ENCODE measurements at places on chromosomes 2 and 18.

GRCh38 chr2:190930411-190930810, 49.8 kb downstream of the GLS start:
- no peak for DNase-seq

DNA sequence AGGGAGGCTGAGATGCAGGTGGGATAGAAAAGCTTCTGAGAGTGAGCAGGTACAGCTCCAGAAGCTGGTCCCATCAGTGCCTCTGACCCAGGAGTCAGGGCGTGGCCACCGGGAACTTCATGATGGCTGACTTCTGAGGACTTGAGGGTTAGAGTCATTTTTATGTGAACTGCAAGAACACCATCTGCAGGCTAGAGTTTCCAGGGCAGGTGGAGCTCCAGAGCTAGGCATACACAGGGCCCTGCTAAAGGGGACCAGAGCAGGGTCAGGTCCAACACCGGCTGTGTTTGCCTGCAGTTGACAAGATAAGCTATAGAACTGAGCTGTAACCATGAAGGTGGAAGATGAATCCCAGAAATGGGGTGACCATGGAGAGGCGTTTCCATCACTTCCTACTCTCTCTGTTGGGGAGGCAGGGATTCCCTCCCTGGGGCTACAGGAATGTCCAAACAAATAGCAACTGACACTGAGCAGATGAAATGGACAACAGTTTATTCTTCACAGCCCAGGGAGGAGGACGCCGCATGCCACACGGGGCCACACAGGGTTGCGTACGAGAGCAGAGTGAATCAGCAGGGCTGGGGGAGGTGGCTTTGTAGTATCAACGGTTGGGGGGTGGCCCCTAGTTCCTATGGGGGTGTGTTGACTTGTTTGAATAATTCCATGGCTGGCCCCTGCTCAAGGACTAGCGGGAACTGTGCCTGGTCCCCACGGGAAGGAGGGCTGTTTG, 77.6 kb upstream of the ZNF516 start:
- DNase-seq = no peak

DNA sequence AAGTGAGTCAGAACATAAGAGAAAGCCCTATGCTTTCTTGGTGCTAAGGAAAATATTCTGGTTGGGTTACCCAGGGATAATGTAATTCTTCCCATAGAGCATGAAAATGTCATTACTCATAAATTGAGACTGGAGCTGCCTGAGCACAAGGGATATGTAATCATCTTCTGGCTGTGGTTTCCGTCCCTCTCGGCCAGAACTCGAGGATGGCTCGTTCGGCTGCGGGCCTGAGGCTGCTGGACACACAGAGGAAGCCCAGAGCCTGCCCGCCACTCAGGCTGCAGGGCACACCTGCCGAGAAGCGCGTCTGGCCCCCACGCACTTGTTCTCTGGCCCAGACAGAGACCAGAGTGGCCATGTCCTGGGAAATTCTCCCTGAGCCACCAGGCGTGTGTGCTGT, 104.9 kb downstream of the ASAP2 start:
- no peak for DNase-seq

GRCh38 chr18:35580701-35581539, 620 bp upstream of the GALNT1 start:
- peak; percentile 48 for DNase-seq

DNA sequence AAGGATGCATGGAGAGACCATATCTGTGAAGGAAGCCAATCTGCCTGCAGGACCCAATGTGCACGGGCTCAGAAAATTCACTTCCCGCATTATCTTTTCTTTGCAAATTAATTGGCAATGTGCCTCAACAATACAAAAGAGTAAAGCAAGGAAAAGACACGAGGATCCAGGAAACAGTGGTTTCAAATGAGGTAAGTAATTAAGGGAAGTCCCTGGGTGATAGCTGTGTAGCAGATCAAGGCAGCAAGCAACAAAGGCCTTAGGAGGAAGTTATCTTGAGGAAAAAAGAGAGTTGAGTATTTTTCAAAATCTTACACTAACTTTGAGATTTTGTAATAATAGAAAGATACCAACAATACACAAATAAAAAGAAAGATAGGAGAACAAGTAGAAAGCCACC, 44.3 kb upstream of the TGIF1 start:
- DNase-seq = no peak

DNA sequence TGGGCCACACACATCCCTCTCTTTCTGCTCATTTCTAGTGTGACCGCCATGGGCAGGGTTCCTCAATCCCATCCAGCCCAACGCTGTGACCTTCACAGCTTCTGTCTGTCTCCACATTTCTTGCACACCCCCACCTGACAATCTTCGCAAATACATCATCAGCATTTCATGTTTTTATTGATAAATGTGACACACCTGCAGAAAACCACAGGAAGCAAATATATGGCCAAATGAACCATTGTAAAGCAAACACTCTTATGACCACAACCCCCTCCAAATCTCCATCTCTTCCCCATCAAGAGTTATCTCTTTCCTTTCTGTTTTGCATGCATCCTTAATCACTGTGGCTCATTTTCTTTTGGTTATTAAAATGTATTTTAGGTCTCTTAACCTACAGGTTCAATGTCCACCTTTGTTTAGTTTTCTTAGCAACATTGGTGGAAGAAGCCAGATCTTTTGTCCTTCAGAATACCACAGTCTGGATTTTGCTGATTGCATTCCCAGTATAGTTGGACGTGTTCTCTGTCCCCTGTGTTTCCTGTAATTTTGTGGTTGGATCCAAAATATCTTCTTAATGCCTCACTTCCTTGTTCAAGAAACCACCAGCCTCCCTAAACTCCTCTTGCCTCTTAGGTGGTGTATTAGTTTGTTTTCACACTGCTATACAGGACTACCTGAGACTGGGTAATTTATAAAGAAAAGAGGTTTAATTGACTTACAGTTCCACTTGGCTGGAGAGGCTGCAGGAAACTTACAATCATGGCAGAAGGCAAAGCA, 9.8 kb upstream of the NCK2 start:
- DNase-seq = no peak

DNA sequence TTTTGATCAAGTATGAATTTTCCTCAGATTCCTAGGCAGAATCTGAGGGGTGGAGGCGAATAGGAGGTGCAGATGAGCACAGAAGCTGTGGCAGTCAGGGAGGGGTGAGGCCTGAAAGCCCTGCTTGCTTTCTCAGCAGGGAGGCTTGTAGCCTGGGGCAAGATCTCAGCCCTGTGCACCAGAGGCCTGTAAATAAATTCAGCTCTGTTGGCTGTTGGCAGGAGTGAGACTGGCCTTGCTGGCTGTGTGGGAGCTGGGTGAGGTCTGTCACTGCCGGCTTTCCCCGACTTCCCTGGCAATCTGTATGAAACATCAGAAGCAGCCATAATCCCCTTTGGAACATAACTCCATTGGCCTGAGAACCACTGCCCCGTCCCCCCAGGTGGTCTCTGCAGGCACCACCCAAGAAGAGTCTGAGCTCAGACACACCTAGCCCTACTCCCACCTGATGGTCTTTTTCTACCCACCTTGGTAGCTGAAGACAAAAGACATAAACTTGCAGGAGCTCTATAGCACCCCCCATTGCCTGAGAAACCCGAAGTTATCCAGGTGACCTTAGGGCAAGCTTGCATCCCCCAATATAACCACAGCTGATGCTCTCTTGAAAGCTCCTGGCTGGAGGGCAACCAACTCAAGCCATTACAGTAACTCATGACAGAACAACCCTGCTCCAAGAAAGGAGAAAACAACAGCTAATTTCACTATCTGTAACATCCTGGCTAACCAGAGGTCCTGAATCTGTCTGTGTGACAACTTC, 32.3 kb downstream of the EVA1A start:
- DNase-seq = no peak

DNA sequence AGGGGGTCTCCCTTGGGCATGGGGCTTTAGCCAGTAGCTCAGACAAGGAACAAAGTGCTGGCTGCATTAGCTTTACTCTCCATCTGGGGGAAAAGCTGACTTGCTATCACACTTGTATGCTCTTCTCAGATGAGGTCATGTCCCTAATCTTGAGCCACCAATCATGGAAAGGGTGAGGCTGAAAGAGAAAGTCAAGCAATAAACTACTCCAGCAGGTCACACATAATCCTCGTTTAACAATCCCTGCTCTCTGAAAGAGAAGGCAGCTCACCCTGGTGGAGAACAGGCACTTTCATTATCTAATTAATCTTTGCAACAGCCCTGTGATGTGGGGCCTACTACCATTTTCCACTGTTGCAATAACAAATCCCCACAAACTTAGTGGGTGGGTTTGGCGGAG, 129.7 kb upstream of the CAPN13 start:
- no peak for DNase-seq

- no peak for DNase-seq
Measured at GRCh38 chr18:72846736-72847533, 20.9 kb downstream of the NETO1 start.

GRCh38 chr18:80175451-80176204, 66.6 kb downstream of the ADNP2 start:
- DNase-seq = peak; percentile 28

GRCh38 chr18:24499814-24500213, 39.4 kb downstream of the HRH4 start:
- DNase-seq = no peak

- DNase-seq = no peak
Measured at GRCh38 chr18:43751835-43752234, 474.5 kb upstream of the SYT4 start.

DNA sequence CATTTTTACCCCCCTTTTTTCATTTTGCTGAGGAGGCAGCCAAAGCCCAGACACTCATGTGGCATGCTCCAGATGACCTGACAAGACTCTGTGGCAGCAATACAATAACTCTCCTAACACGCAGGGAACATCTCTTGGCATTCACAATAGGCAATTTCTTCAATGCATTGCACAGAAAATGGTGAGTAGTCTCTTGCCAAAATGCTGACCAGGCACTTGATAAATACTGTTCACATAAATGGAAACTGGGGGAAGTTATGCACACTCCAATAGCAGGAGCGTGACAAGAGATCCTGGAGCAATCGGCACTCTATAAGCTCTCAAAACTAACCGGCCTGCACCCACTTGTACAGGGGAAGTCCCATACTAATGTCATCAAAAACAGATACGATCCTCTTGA, 66.3 kb downstream of the NBAS start:
- no peak for DNase-seq

GRCh38 chr2:148552675-148553331, 91.7 kb upstream of the EPC2 start:
- DNase-seq = peak; percentile 35

DNA sequence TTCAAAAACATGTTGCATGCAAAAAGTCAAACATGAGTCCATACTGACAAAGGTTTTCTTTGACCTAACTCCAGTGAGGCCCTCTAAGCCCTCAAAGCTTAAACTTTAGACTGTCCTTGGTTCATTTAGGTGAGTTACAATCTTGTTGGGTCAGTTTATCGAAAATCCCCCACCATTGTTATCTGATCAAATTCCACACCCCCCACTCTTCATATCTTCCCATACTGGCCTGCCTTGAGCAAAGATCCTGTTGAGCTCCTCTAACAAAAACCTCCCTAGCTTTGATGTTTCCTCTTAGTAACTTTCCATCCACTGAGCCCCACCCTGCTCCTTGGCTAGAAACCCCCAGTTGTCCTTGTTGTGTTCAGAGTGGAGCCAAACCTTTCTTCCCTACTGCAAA, 193.7 kb downstream of the ARHGAP28 start:
- DNase-seq = no peak

GRCh38 chr2:224025874-224026273, 13.2 kb downstream of the SERPINE2 start:
- peak; percentile 71 for DNase-seq

DNA sequence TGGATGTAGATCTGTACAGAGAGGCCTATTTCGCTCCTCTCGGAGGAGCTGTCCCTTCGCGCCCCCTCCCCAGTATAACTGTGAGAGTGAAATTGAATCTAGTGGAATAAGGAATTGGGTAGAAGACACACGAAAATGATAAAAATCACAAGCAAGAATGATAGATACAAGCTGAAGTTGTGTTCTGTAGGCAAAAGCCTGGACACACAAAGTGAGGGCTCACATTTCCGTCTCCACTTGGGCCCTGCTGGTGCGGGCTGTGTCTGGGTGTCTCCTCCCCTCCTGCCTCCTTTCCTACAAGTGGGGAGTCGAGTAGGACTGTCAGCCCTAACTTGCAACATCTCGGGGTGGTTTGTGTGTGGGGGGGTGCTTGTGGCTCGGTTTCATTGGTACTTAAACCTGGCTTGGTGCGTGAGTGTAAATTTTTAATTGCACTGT, 457 bp upstream of the SP9 start:
- DNase-seq = no peak

GRCh38 chr2:71067567-71068217, 756 bp upstream of the NAGK start:
- no peak for DNase-seq

DNA sequence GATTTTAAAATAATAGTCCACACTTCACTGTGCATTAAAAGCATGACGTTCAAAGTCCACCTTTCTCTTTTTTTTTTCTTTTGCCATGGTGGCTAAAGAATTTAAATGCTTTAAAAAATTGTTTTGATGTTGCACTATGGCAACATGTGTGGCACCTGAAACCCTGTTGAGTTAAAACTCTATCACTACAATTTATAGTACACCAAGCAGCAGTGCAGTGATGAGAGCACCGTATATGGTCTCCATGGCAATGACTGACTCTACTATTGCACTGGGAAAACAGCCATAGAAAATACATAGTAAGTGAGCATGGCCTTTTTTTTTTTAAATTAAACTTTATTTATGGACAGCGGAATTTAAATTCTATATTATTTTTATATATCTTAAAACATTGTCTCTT, 298.8 kb downstream of the FIGN start:
- no peak for DNase-seq

DNA sequence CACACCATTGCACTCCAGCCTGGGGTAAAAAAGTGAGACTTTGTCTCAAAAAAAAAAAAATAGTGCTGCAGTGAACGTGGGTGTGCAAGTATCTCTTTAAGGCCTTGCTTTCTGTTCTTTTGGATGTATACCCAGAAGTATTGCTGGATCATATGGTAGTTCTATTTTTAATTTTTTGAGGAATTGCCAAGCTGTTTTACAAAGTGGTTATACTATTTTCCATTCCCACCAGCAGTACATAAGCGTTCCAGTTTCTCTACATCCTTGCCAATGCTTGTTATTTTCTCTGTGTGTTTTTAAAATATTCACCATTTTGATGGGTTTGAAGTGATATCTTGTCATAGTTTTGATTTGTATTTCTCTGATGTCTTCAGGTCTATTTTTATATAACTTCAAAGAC, 13.1 kb downstream of the ARMC9 start:
- DNase-seq = no peak

DNA sequence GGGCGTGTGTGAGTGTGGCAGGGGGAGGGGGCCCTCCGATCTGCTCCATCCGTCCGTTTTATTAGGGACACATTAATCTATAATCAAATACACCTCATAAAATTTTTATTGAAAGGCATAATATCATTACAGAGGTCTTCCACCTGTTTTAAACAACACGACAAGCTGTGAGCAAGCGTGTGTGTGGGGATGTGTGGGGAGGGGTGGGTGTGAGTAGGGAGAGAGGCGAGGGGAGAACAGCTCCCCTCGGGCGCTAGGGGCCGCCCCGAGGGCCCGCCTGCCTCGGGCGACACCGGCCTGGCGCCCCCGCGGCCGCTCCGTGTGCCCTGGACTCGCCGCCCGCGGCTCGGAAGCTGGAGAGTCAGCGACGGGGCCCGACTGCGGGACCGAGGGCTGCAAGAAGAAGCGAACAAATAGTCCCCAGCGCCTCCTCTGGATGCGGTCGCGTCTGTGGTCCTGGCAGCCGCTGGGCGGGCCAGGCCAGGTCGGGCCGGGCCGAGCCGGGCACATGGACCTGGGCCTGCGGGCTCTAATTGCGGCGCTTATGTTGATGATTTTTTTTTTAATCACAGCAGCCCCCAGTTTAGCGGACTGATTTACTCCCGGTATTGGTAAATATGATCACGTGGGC, 352 bp upstream of the HOXD9 start:
- DNase-seq = no peak

GRCh38 chr18:38611036-38611964, 1045.7 kb upstream of the CELF4 start:
- peak; percentile 7 for DNase-seq

Measured in stimulated activated CD4-positive, alpha-beta T cell treated with anti-CD3 and anti-CD28 coated beads, Interleukin-4, amount 100 ng/mL, for 24 hours (primary cell).